ENCODE measurements at places on chromosomes 3 and 15.

DNA sequence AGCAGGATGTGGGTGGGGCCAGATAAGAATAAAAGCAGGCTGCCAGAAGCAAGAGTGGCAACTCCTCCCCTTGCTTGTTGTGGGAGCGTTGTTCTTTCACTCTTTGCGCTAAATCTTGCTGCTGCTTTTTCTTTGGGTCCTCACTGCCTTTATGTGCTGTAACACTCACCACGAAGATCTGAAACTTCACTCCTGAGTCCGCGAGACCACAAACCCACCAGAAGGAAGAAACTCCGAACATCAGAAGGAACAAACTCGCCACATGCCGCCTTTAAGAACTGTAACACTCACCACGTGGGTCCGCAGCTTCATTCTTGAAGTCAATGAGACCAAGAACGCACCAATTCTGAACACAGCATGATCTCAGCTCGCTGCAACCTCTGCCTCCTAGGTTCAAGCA, 72.9 kb downstream of the IL12A start:
- DNase-seq: no peak

GRCh38 chr3:20264900-20265567, 79.0 kb upstream of the SGO1 start:
- DNase-seq: no peak

- DNase-seq: no peak
These were observed 18.3 kb upstream of the GASK1A start for GRCh38 chr3:42960786-42961185.

DNA sequence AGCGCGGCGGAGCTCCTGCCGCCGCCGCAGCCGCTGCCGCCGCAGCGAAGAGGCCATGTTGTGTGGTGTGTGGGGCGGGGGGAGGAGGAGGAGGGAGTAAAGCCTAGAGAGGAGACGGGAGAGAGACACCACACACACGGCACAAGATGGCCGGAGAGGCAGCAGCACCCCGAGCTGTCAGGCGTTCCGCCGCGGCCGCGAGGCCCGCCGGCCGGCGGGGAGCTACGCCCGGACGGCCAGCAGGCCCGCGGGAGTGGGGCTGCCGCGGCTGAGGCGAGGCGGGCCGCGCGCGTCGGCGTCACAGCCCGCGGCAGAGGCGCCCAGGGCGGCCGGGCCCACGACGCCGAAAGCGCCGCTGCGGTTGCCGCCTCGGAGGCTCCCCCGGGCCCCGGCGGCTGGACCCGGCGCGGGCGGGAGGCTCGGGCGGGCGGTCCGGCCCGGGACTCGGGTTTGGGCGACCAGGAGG, 17.4 kb upstream of the CHD2 start:
- DNase-seq: no peak

- no peak for DNase-seq
These were observed 110.6 kb upstream of the TSPAN3 start for GRCh38 chr15:77181305-77182074.

DNA sequence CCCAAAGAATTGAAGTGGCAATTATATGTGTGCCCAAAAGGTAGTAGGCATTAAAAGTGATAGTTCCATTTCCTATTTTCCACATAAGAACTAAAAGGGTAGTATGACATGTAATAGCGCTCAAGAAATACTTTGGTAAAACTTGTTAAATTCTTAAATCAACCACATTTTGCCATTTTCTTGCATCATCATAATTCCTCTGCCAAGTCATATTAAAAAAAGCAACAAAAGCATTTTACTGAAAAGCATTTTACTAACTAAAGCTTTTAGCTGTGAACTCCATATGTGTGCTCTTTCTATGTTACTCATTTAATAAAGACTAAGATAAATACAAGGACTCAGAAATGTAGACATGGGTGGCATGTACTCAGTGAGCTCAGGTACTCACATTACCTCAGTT, 70.1 kb downstream of the GPR160 start:
- DNase-seq: no peak

- no peak for DNase-seq
These were observed 103.7 kb downstream of the RPL22L1 start for GRCh38 chr3:170766253-170766652.

DNA sequence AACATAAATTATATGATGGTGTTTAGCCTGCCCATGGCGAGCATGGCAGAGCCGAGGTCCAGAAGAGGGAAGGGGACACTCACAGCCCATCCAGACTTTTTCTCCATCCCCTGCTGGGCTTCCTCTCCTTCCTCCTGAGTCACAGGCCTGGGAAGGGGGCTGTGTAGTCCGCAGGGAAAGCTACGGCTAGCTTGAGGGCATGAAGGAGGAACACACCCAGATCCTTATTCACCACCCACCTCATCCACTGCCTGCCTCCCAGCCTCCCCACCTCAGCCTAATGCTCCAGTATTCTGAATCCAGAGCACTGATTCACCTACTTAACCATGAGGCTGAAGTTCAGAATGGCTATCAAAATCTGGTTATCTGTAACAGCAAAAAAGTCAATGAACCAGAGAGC, 97.8 kb downstream of the OXNAD1 start:
- DNase-seq: no peak

DNA sequence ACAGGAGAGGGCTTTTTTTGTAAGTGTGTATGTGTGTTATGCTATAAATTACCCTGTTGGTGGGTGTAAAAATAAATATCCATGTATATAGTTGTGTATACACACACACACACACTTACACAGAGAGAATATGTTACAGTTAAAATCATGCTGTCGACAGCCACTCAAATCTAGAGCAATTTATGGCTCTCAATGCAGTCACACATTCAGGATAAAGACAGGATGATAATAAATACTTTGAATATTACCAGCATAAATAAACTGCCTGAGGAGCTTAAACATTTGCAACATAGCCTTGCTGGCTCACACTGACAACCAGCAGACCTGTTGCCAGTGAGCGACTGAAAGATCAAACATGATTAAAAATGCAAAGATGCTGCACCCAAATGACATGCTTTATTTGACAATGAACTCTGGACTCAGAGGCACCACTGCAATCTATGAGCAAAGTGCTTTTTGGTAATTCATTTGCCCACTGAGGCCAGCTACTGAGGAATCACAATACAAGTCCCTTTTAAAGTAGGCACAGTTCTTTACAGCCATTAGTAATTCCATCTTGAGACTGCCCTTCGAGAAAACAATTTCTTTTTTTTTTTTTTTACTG, 458.9 kb downstream of the FHIT start:
- DNase-seq: no peak

All from stimulated activated CD4-positive, alpha-beta T cell treated with anti-CD3 and anti-CD28 coated beads, TNF-alpha, amount 100 ng/mL, for 4 hours (primary cell).